ENCODE measurements at places on chromosomes 1 and 21.

GRCh38 chr1:244353551-244354091 is 98.1 kb downstream of the ADSS2 start:
- DNase-seq: peak; percentile 98

DNA sequence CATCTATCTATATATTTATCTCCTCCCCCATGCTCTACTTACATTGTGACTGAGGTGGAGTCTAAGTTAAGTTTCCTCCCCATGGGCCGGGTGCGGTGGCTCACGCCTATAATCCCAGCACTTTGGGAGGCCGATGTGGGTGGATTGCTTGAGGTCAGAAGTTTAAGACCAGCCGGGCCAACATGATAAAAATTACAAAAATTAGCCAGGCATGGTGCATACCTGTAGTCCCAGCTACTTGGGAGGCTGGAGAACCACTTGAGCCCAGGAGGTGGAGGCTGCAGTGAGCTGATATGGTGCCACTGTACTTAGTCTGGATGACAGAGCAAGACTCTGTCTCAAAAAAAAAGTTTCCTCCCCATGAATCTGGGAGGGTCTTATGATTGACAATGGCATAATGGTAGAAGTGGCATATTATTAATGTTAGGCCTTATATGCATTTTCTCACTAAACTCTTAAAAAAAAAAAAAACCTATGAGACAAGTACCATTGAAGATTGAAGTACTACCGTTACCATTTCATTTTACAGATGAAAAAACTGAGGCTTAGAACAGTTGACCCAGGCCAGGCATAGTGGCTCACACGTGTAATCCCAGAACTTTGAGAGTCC is 11.2 kb downstream of the F11R start:
- DNase-seq: no peak

- no peak for DNase-seq
These were observed 14.5 kb downstream of the SLC6A17 start for GRCh38 chr1:110164725-110165350.

DNA sequence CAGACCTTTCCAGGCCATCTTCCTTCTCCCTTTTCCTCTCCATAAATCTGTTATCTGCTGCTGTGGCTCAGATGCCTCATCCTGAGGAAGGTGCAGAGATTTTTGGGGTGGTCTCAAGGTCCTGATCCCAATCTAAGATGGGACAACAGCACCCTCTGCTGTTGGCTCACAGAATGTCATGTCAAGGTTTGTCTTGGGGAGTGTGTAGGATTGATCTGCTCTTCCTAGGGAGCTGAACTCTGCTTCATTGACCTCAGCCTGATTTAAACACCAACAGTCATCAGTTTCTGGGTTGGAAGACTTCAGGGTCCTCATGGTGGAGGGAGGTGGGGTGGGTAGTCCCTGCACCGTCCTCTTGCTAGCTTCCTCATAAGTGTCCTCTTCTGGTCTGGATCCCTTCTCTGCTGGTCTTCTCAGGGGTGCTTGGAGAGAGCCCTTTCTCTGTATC is 62.8 kb upstream of the LAX1 start:
- DNase-seq: peak; percentile 76

DNA sequence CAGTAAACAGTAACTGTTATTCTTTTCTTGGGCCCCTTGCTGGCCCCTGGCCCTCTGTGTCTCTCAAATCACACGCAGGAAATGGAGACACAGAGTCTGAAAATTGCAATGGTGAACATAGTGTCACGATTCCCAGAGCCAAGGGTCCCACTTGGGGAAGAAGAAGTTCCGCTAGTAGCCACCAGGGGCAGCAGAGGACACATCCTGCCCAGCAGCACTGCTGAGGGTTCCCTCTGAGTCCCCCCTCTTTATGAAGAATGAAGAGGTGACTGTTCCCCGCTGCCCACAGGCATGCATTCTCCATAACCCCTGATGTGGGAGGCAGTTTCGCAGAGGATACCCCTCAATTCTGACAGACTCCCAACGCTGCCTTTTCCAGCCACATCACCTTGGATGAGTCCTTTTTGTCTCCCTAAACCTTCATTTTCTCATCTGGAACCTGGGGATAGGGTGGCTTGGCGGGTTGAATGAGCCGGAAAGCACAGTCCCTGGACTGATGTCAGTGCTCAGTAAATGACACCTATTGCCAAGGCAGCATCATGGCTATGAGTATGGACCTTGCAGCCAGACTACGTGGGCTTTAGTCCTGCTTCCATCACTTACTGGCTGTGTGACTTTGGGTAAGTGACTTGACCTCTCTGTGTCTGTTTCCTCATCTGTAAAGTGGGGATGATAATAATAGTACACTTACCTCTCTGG is 238.0 kb upstream of the TMEM51 start:
- DNase-seq: peak; percentile 15

- no peak for DNase-seq
These were observed 10.1 kb downstream of the VANGL2 start for GRCh38 chr1:160410406-160411005.

GRCh38 chr1:244324176-244324883 is 127.4 kb downstream of the ADSS2 start:
- DNase-seq: no peak

GRCh38 chr1:36572906-36573305 is 90.2 kb upstream of the CSF3R start:
- DNase-seq: no peak

DNA sequence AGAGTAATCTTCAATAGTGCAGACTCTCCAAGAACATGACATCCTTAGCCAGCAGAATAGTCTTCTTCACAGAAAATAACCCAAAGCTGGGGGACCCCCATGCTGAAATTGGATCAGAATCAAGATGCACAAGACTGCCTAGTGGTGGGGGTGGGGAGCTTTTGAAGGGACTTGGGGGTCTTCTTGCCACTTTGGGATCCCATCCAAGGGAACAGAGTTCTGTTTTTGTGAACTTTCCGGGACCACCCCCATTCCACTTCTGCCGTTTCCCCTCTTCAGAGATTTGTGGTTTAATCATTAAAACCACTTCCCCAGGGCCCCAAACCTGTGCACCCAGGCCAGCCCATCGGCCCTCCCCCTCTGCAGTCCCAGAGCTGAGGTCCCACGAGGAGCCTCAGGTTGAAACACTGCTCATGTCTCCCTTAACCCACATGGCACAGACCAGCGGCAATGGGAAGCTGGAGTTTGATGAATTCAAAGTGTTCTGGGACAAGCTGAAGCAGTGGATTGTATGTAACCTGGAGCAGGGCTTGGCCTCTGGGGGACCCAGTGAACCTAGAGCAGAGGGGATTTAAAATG is 44.9 kb downstream of the CAPN9 start:
- no peak for DNase-seq

DNA sequence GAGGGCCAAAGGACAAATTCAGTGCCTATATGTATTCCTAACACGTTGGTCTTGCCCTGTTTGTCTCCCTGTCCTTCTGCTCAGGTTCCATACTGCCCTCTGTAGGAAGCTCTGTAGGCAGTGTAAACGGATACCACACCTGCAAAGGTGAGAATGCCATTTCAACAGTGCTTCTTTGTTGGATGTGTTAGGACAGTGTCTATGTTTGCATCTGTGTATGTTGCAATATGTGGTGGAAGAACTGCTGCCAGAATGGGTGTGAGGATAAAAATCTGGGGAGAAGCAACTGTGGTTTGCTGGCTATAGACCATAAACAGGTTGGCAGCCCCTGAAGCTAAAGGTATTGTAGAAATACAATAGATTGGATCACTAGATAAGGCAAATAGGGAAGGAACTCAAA is 113.1 kb upstream of the BMP8A start:
- no peak for DNase-seq

GRCh38 chr21:41955516-41955915 is 1.7 kb upstream of the C2CD2 start:
- DNase-seq: no peak

- DNase-seq: no peak
These were observed 107.4 kb upstream of the SERBP1 start for GRCh38 chr1:67537667-67538018.

DNA sequence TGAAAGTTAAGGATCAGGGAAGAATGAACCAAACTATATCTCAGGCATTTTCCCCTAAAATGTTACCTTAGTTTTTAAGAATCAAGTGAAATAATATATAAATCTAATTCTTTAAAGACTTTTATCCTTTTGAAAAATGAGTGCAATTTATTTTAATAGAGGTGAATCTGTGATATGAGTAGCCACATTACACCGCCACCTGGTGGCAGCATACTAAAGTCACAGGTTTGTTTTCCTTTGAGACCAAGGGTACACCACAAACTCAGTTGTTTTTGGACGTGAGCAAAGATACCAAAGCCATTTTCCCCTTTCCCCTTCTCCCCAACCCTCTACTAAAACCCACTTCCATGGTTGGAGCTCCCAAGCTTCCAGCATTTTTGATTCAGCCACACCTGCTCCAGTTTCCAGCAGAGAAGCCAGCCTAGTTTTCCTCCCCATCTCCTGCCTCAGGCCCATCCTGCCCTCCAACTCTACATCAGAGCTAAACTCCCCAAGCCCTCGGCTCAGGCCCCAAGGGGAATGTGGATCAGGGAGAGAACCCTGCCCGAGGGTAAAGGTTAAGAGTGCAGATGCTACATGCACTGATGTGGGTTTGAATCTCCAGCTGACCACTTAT is 22.9 kb upstream of the LDLRAP1 start:
- peak; percentile 75 for DNase-seq

- no peak for DNase-seq
These were observed 44.9 kb downstream of the GFI1 start for GRCh38 chr1:92441697-92442342.

- no peak for DNase-seq
These were observed 349.6 kb downstream of the LMO4 start for GRCh38 chr1:87678266-87678665.

DNA sequence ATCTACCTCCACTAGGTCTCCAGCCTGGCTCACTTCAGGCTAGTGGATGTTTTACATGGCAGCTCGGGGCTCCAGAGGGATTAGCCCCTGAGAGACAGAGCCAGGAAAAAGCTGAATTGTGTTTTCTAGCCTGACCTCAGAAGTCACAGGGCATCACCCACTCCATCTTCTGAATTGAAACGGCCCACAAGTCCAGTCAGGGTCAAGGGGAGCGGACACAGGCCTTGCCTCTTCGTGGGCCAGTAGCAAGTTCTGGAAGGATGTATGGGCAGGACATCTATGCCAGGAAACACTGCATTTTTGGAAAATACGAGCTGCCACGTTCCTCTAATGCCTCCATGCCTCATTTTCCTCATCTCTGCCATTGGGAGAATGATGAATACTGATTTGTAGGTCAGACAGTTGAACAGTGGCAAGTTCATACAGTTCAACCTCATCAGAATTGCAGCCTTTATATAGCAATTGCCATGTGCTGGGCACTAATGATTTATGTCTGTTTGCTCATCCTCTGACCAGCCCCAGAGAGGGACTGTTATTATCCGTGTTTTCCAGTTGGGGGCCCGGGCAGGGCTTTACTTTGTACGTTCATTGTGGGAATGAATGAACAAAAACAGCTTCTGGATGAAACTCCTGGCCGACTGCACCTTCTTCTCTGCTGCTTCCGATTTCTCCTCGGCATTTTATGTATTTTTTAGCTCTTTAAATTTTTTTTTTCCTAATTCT is 23.2 kb upstream of the PCBP3 start:
- DNase-seq: no peak

GRCh38 chr21:33022828-33023573 is 2.7 kb upstream of the OLIG2 start:
- no peak for DNase-seq

DNA sequence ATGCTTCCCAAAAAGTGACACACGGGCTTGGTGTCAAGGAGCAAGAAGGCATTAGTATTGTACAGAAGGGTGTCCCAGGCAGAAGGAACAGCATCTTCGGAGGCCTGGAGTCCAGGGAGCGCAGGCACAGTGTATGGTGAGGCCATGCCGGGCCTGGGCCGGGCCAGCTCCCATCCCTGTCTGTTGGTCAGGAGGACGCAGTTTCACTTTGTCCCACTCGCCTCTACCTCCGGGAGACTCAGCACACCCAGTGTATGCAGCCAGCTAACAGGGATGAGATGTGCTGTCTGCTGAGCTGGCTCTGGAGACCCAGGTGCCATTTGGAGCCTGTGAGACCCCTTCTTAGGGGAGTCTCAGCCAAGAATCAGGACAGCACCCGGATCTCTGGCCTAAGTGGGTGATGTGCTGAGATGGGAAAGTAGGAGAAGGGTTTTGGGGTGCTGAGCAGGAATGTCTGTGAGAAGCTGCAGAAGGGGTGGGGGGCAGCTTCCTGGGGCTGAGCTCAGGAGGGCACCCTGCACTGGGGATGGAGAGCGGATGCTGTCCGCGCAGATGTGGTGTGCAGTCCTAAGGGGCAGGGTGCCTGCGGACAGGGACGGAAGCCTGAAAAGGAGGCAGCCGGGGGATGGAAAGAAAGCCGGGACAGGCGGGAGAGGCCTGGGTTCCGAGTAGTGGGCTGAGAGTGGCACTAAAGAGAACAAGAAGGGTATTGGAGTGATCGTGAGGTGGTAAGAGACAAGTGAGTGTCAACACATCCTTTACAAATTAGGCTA is 25.7 kb downstream of the DMRTB1 start:
- no peak for DNase-seq

DNA sequence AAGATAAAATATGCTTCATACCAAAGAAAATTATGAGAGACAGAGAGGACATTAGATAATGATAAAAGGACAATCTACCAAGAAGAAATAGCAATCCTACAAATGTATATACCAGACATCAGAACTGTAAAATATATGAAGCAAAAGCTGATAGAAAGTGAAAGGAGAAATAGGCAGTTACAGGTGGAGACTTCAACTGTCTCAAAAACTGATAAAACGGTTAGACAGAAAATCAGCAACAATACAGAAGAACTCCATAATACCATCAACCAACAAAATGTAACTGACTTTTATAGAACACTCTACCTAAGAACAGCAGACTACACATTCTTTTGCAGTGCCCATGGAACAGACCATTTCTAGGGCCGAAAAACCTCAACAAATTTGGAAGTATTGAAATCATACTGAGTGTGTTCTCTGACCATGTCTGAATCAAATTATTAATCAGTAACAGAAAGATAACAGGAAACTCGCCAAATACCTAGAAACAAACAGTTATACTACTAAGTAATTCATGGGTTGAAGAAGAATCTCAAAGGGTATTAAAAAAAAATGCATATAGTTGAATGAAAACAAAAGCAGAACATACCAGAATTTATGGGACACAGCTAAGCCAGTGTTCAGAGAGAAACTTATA is 132.1 kb downstream of the RPS6KC1 start:
- no peak for DNase-seq

- peak; percentile 76 for DNase-seq
These were observed 70.4 kb upstream of the TARDBP start for GRCh38 chr1:10941891-10942541.

DNA sequence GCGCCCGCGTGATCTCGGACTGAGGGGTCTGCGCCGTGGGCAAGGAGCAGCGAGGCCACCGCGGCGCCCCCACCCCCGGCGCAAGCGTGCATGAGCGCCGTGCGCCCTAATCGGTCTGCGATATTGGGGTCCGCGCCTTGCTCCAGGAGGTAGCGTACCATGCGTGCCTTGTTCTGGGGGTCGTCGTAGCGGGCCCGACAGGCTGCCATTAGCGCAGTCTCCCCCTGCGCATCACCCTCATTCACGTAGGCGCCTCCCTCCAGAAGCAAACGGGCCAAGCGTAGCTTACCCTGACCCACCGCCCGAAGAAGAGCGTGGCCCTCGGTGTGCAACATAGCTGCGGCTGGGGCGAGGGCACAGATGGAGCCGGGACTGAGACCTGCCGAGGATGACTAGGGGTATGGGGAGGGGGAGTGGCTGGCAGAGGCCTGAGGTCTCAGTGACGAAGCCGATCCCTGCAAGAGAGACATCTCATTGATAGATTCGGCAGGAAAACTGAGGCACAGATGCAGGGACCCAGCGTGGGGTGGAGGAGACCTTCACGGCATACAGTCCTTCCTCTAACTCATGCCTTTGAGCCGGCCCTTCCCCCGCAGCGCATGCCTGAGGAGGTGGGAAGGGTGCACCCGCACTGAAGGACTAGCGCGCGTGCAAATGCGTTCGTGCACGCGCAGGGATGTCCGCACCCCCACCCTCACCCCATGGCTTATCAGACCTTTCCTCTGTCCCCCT is 2.8 kb downstream of the ANKRD34A start:
- DNase-seq: no peak

All from inflammatory macrophage treated with lipopolysaccharide for 1 hour (primary cell).